ELF-1 (cell line): ENCODE measurements at places on chromosomes 3 and 15.
A peak's percentile ranks its signal among the peaks of the same experiment; 100 is the strongest.

- no peak for DNase-seq
Measured at GRCh38 chr3:119768668-119769393, 13.1 kb upstream of the NR1I2 start.

- no peak for DNase-seq
Measured at GRCh38 chr15:38878026-38878425, 313.4 kb upstream of the RASGRP1 start.

DNA sequence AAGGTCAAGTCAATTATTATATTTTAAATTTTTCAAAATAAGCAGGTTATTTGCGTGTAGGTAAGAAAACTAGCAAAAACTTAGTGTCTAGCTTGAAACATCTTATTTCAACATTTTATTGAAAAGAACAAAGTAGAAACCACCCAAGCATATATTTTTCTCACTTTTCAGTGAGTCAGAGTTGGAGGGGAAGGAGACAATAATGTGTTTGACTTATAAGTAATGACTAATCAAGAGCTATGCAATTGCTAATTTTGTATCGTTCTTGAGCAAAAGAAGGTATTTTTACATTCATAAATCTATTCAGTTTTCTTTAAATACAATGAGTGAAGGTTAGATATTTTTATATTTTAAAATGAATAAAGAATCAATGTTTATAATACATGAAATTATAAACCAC is 54.4 kb upstream of the P2RY1 start:
- no peak for DNase-seq

- peak; percentile 21 for DNase-seq
Measured at GRCh38 chr3:16606398-16606797, 1.2 kb upstream of the DAZL start.

- no peak for DNase-seq
Measured at GRCh38 chr3:160601288-160601687, 35.9 kb upstream of the KPNA4 start.

DNA sequence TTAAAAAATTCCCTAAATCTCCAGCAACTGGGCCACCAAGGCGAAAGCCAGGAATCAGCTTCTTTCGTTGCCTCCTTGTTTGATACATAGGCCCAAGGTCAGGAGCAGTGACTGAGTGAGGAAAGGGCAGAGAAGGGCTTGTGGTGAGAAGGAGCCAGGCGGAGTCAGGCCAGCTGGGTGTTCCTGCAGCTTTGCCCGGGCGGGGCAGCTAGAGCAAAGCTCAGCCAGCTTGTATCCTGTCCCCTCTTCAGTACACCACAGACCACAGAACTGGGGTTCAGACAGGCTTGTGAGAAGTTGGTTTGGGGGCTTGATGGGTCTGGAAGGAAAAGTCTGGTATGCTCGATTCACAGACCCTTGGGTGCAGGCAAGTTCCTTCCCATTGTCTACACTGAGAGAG is 52.6 kb downstream of the CCK start:
- DNase-seq = no peak

DNA sequence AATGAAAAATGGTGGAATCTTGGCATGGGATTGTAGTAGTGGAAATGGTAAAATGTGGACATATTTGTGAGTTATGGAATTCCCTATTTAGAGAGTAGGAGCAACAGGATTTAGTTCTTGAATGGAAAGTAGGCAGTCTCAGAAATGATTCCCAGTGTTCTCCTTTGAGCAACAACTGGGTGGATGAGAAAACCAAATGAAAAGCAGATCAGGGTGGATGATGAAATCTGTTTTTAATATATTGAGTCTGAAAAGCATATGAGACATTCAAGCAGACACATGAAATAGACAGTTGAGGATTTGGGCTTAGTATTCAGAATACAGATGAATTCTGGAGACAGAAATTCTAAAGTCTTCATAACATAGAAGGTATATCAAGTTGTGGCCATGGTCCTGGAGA is 451.3 kb downstream of the LPP start:
- no peak for DNase-seq

DNA sequence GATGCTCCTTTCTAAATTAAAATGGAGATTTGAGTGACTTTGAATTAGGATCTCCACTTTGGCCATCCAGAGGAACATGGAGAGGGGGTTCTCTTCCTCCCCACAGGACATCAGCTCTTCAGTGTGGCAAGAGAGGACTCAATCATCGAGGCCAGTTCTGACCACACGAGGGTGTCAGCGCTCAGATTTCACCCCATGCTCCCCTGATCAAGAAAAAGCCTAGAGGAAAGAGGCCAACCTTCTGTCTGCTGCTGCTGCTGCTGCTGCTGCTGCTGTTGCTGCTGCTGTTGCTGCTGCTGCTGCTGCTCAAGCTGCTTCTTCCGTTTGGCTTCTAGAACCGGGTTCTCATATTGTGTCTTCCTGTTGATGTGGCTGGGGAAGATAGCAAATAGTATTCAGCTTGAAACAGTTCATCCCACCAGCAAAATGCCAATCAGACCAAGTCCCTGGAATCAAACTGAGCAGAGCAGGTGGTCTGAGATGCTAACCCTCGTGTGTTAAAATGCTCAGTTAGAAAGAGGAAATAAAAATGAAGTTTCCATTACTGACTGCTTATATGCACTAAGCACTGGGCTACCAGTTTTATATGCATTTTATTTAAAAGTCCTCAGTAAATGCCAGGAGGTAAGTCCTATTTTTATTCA is 599.0 kb downstream of the MAGI1 start:
- peak; percentile 84 for DNase-seq

DNA sequence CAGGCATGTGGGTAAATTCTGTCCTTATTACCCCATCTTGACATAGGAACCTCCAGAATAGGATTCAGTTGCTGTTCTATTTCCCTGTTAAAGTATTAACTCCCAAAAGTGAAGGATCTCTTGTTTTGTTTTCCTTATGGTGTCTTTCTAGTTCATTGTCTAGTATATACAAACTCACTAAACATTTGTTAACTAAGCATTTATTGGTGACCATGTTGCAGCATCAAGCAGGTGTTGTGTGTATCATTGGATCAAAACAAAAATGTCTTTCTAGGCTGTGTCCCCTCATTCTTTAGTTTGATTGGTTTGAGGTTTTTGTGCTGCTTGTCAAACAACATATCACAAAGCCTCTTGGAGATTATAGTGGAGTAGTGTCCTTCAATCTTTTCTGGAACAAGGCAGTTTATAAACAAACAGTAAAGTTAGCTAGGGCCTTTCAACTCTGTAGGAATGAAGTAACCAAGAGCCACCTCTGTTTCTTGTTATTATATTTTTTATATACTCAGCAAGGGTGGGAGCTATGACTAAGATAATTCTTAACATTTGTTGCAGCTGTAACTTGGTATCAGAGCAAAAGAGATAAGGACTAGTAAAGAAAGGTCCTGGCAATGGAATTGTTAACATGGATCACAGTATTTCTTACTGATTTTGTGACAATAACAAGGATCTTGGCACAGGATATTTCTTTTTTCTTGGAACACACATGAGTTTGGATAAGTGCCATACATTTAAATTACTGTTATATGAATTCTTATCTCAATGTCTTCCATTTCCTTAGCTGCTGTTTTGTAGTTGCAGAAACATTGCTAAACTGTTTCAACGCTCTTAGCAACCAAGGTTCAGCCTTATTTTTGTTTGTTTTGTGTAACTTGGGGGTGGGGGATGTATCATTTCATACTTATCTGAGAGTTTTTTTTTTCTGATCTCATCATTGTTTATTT is 49.3 kb downstream of the TMOD3 start:
- DNase-seq = no peak

- DNase-seq = no peak
Measured at GRCh38 chr3:104127830-104128229, 1238.9 kb upstream of the ALCAM start.

DNA sequence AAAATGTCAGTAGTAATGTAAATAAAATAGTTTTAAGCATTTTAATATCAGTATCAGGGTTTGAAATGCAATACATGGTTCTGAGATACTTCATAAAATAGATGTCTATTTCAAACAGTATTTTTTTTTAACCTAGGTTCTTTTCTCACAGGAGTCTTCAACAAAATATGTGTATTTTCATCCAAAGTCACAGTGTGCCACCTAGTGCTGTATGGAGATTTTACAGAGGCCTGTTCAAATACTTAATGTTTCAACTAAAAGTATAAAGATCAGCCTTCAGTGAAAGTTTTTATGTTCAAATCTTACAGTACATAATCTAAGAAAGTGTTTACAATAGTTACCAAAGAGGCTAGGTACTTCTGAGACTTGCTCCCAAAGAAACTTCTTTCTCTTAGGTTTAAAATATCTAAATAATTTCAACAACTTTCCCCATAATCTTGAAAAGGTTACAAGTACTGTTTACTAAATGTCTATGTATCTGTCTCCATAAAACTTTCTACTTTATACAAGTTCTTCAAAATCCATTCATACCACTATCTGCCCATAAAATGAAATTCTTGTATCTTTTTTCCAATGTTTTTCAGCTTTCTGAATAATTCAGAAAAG is 38.3 kb downstream of the SCAPER start:
- no peak for DNase-seq

- DNase-seq = peak; percentile 95
Measured at GRCh38 chr3:185659942-185660921, 74.1 kb downstream of the SENP2 start.

DNA sequence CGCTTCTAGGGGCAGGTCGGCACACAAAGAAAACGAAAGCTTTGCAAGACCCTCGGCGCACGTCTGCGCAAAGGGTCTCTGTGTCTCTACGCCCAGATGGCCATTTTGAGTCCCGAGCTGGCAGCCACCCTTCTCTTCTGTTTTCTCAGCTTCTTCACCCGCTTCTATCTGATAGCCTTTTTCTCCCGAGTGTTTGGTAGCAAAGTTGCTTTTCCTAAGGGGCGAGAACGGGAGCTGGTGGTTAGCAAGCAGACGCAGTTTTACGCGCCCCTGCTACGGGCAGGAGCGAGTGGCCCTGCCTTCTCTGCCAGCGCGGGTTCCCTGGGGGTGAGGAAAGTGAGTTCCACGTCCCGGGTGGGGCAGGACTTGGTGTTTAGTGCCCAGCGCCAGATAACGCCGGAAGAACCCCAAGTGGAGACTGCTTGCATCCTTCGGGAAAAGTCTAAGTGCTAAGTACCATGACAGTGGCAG is 2.9 kb upstream of the MKRN2 start:
- peak; percentile 60 for DNase-seq

DNA sequence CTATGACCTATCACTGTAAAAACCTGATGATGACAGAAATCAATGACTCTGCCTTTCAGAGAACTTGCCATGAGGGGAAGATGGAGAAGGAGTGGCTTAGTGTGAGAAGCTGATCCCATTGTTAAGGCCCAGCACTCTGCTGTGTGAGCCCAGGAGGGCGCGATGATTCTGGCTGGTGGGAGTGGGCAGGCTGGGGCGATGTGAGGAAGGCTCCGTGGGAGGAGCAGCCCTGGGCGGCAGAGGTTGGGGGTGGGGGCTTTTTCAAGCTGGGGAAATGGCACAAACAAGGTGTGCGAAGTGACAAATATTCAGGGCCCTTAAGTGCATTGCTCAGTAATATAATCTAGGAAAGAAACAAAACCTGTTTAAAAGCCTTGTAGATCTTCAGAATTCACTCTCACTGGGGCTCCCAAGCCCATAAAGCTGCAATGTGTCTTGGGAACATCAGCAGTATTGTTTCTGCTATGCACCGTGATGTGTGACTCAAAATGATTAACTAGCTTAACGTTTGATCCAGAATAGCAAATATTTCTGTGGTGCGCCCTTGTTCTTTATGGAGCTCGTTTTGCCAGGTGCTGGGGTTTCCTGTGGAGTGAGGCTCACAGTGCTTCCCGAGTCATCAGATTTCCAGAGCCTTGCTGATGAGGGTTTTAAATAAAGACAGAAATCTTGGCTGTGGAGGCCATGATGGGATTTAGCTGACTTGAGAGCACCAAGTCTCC is 141.0 kb downstream of the CHDH start:
- DNase-seq = no peak

DNA sequence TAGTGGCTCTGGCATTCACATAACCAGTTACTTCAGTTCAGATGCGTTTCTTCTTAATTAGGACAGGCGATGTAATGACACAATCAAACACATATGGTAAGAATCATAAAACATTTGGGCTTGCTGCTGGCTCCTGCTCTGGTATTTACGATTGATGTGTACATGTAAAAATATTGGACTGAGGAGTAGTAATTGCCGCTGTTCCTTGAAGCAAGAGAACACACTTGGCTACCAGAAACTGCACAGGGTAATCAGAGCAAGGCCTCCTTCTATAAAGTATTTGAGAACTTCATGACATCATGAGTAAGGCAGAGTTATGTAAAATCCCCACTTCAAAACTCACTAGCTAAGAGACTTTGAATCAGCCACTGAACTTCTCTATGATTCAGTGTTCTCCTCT is 158.1 kb downstream of the SSR3 start:
- no peak for DNase-seq

DNA sequence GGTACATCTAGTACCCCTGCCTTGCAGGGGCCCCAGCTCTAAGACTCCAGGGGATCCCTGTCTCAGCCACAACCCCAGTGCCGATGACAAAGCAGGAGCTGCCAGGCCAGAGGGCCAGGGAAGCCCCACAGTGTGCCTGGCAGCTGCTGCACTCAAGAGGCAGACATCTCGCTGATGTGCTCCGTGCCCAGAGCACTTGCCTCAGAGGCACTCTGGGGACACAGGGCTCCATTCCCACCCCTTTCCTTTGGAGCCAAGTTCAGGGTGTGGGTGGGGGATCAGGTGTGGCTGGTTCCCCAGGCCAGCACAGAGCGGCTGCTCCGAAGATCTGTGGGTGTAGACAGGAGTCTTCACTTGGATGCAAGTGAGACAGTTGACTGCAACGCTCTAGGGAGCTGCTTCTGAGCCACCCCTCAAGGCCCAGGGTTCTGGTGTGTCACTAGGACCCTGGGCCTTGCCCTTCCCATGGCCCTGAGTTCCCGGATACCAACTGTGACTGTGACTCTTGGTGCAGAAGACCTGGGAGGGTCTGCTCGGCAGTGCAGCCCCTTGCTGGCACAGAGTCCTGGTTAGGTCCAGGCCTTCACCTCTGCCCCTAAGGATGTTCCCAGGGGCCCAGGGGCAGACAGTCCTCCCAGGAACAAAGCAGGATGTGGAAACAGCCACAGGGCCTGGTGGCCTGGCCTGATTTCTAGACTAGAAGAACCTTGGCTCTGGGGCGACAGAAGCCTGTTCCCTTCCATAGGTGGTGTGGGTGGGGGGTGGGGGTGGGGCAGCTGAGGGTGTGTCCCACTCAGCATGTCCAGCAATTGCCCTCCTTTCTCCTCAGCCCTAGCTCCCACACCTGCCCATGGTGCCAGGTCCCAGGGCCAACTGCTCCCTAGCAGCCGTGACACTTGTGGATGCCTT is 2.5 kb downstream of the NT5DC2 start:
- no peak for DNase-seq

DNA sequence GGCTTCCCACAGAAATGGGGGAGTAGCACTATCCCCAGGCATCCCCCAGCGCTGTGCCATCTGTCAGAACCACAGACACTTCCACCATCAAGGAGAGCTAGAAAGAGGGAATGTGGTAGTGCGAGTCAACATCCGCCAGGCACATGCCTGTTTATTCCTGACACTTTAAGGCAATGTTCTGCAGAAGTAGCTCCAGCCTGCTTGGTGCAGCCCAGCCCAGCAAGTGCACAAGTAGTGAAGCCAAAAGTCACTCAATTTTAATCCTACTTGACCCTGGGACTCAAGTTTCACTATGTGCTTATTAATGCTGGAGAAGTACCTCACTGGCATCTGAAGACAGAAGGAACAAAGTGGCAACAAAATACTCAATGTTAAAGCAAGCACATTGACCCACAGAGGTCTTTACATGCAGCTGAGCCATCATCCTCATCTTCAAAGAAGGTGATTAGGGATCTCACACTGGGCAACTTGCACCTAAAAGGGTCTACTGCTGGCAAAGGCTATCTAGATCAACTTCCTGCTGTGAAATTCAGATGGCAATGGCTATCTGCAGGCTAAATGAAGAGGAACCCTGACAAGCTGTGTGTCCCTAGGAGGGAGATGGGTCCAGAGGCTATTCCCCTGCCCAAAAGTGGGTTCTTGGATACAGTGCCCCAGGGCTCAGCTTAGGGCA is 61.4 kb upstream of the CLDN18 start:
- peak; percentile 20 for DNase-seq
